ENCODE measurements at places on chromosomes 7 and 10.

DNA sequence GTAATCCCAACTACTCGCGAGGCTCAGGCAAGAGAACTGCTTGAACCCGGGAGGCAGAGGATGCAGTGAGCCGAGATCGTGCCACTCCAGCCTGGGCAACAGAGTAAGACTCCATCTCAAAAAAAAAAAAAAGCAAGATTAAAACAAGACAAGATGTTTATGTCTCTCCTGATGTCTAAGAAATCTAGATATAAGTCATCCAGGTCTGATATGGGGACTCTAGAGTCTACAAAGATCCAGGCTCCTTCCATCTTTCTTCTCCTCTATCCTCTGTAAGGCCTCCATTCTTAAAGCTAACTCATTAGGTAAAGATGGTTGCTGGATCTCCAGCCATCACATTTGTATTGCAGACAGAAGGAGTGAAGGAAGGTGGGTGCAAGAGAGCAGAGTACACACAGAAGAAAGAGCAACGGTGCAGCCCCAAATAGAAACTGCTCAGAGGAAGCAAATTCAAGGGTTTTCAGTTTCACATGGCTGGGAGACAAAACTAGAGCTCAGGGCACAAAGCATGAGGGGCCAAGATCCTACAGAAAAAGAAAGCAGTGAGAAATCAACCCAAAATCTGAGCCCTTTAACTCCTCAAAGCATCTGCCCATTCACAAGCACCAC is 57.6 kb downstream of the USP6NL start:
- DNase-seq = no peak

GRCh38 chr7:22196429-22196828 is 160.5 kb downstream of the RAPGEF5 start:
- no peak for DNase-seq

- DNase-seq = no peak
These were observed 79.1 kb downstream of the CCSER2 start for GRCh38 chr10:84407388-84408049.

DNA sequence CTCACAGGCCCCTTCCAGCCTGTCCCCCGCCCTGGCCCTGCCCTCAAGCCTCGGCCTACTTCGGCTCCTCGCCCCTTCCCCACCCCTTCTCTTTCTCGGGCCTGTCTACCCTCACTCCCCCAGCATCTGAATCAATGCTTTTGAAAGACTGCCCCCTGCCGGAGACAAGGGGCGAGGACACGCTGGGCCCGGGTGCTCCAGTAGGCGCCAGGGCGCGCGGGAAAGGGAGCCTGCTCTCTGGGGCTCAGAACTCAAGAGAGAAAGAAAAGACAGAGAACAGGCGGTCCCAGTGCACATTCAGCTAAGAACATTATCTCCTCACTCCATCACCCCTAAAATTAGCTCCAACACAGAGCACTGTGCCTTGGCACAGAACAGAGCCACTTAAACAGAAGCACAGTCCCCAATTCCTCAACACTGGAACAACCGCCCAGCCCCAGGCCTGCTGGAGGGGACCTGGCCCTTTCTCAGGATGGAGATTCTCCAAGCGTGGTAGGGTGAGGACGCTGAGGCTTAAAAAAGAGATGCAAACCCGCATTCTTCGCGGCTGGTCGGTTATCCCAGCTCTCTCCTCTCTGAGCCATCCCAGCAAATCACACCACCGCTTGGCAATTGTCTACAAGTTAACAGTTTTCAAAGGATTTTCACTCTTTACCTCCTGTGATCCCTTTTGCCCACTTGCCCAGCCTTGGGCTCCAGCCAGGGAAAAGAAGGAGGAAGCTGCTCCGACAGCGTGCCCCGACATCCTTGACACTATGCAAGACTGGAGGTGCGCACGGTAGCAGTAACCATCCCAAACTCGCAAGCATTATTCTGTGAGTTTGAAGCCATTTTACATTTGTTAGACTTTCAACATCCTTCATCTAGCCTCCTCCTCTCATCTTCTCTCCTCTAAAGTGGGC is 2.1 kb downstream of the GIGYF1 start:
- peak; percentile 63 for DNase-seq

GRCh38 chr10:58827381-58827780 is 314.7 kb downstream of the BICC1 start:
- no peak for DNase-seq

- no peak for DNase-seq
These were observed 23.6 kb upstream of the COBL start for GRCh38 chr7:51340029-51340838.

Data from stimulated activated CD8-positive, alpha-beta memory T cell treated with anti-CD3 and anti-CD28 coated beads, Interleukin-4, amount 100 ng/mL, for 1 hour (primary cell).